ENCODE measurements at places on chromosomes 2 and 18.

GRCh38 chr18:56962322-56962721, 184.6 kb upstream of the BOD1L2 start:
- DNase-seq = no peak

DNA sequence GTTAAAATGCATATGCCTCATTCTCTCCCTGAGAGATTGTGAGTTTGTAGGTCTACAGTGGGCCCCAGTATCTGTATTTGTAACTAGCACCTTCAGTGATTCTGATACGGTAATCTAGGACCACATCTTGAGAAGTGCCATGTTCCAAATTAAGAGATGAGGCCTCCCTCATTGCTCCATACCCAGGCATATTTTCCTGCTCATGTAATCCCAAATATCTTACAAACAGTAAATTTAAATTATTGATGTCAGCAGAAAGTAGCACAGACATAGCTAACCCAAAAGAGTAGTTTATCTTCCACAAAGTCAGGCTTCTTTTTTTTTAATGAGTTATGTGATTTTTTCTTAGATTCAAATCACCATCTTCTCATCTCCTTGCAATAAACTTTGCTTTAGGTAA, 263.8 kb downstream of the SETBP1 start:
- no peak for DNase-seq

- DNase-seq = no peak
Measured at GRCh38 chr2:177649568-177650518, 257.3 kb downstream of the AGPS start.

DNA sequence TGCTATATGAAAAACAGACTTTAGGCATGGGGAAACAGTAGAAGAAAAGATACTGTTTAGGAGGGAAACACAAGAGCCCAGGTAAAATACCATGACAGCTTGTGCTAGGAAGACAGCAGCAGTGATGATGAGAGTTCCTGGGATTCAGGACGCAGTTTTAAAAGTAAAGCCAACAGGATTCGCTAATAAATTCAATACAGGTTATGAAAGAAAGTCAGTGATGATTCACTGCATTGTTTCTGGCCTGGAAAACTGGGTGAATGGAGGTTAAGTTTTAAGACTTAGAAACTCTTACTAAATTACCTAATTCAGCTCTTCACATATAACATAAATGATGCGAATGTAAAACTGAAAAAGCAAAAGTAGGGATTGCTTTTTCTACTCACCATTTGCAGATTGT, 27.9 kb upstream of the RNU4ATAC start:
- DNase-seq = no peak

GRCh38 chr18:24924066-24924716, 427.8 kb downstream of the ZNF521 start:
- no peak for DNase-seq

- DNase-seq = no peak
Measured at GRCh38 chr2:98947554-98947953, 11.5 kb upstream of the CRACDL start.

- DNase-seq = no peak
Measured at GRCh38 chr2:136225950-136226835, 108.2 kb upstream of the CXCR4 start.

- no peak for DNase-seq
Measured at GRCh38 chr18:44592639-44593038, 88.0 kb upstream of the SETBP1 start.

DNA sequence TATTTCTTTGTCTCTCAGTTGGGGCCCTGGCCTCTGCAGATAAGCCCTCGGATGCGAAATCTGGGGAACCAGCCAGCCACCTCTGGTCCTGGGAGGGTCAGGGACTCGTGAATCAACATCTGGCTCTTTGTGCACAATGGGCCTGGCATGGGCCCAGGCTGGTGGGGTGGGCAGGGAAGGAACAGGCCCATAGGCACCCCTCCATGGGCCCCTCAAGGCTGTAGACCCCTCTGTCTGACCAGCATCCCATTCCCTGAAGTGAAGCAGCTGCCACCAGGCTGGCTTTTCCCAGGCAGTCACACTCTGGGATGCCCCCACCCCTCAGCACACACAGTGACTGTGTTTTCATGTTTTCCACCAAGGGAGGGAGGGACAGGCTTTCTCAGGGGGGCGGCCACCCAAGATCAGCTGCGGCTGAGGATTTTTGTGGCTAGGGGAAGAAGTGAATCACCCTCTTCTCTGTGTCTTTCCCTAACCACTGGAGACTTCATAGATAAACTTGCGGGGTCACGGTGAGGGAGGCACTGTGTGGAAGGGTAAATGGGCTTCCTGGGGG, 166.0 kb downstream of the AGAP1 start:
- DNase-seq = no peak
